ENCODE measurements at places on chromosomes 5 and 9. TPM values are rescaled to one million over a fixed set of nuclear protein-coding genes. Genes with fewer than 3 reads are reported as not detected.
A peak's percentile ranks its signal among the peaks of the same experiment; 100 is the strongest.

GRCh38 chr5:440401-441201, 2.4 kb upstream of the EXOC3 start:
- DNase-seq = peak; percentile 7

- DNase-seq = no peak
Measured at GRCh38 chr5:41875121-41875520, 4.9 kb upstream of the OXCT1 start.

DNA sequence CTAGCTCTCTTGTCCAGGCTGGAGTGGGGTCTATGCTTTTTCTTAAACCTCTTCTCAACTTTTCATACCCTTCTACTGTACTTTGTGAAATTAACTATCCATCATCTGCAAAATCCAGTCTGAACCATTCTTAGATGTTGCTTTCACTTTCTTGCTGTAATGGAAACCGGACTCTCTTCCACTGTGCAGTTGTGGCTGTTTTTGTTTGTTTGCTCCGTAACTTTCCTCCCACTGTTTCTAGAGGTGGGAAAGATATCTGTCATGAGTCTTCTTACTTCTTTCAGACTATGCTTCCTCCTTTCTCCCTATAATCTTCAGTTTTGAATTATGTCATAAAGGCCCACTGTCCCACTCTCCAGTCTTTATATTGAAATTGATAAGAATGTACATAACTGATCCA, 6.5 kb downstream of the TNPO1 start:
- no peak for DNase-seq

- no peak for DNase-seq
Measured at GRCh38 chr5:37836592-37837413, 3.0 kb downstream of the GDNF start.

DNA sequence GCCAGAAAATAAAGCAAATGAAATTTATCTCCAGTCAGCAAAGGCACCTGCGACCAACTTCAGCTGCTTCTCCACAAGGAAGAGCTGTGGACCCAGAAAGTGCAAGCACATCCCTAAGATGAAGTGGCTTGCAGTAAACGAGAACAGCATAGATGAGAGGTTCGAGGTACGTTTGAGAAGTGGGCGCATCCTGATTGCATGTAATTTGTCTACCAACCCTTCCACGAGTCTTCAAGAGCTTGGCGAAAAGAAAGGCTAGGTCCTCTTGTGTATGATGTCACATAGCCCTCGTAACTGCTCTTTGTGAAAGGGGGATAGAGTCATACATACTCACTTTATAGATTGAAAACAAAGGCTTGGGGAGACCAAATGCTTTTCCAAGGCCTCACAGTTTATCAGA, 6.0 kb upstream of the LCP2 start:
- DNase-seq = no peak

- DNase-seq = no peak
Measured at GRCh38 chr5:134048864-134049263, 44.1 kb upstream of the VDAC1 start.

DNA sequence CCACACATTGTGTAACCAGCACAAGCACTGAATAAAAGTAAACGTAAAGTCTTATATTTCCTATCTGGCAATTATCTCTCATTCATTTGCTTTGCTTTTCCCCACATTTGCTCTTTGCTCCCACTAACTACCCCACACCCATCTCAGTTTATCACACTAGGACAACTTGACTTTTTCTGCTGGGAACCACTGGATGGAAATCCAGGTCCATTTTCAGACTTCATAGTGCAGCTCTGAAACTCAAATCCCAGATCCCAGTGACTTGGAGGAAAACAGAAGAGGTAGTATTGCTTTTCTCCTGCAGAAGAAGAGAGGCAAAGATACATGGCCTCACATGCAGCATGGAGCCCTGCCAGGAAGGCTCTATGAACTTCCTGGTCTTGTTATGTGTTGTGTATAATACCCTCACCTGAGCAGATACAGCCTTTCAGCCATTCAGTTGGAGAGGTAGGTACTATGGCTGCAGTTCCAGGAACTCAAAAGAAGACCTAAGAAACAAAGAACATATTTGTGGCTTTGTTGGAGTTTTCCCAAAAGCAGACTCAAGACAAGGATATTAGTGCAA, 90.0 kb upstream of the NIPBL start:
- DNase-seq = peak; percentile 17

DNA sequence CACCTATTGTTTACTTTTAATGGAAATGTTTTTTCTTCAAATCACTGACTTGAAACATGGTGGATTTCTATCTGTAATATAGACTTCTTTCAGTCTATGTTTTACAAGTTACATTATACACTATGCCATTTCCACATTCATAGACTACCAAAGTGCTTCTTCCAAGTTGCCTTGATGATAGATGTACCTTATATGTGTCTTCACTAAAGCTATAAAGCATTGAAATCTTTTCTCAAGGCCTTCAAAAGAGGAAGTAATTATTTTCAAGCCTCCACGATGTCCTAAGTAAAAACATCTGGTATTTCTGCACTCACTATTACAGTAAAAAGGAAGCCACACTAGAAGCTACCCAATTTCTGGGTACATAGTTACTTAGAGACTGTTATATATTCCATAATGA, 113.3 kb downstream of the FGF10 start:
- DNase-seq = no peak

ROR2 gene
- 23.2 TPM for total RNA-seq

ARSI gene
- total RNA-seq = not detected

RABL6 gene
- 121 TPM for total RNA-seq

CYSRT1 gene
- not detected for total RNA-seq

PLAC8L1 gene
- total RNA-seq = not detected
